ENCODE measurements at places on chromosomes 4 and X.

GRCh38 chr4:1053080-1053661, 41.7 kb downstream of the FGFRL1 start:
- DNase-seq: no peak

DNA sequence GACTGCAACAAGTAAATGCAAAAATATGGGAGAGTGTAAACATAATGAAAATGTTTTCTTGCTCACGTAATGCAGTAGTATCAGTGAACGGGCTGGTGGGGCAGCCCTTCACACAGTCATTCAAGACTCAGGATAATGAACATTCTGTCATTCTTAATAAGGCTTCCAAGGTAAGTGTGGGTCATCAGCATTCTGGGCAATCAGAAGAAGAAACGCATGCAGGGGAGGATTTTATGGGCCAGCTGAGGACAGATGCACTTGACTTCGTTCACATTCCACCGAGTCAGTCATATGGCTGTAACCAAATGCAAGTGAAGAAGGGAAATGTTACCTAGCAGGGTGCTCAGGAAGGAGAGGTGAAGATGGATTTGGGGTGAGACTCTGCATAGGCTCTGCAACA, 68.0 kb upstream of the MAP9 start:
- DNase-seq: no peak

GRCh38 chrX:119672426-119672825, 20.5 kb downstream of the SEPTIN6 start:
- DNase-seq: no peak

- no peak for DNase-seq
These were observed 24.0 kb upstream of the DSPP start for GRCh38 chr4:87584222-87584908.
